NCI-H1417 treated with DMSO at 0.1 percent for 48 hours (cell line): ENCODE measurements at places on chromosomes 4 and X.

- no peak for DNase-seq
These were observed 33.8 kb upstream of the ARMCX2 start for GRCh38 chrX:101693476-101693875.

GRCh38 chrX:134396174-134396573, 63.8 kb upstream of the HPRT1 start:
- DNase-seq = no peak

- no peak for DNase-seq
These were observed 8.7 kb downstream of the KIAA1210 start for GRCh38 chrX:119118780-119119395.

DNA sequence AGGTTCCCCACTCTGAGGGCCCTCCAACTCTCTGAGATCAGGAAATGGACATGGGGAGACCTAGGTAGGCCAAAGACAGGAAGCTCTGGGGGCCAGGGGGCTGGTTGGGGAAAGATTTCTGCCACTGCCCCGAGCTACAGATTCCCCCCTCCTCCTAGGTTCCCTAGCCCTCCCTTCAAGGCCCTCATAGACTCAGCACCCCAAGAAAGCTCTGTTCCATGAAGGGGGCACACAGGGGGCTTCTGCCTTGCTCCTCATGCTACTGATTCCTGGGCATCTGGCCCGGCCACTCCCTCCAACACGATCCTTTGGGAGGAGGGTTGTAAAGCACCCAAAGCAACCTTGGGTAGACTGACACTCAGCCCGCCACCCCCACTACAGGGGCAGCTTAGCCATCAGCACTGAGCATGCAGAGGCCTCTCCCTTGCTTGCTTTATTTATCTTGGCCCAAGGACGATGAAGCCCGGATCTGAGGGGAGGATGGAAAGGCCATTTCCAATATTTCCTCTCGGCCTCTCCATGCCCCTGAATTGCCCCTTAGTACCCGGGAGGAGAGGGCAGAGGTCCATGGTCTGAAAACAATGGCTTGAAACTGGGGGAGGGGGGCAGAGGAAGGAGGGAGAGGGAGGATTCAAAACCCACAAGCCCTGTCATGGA, 146.7 kb downstream of the PJA1 start:
- DNase-seq = no peak

GRCh38 chrX:123580792-123581191, 152.1 kb downstream of the THOC2 start:
- no peak for DNase-seq

GRCh38 chr4:129437347-129437746, 341.4 kb downstream of the C4orf33 start:
- DNase-seq = no peak

DNA sequence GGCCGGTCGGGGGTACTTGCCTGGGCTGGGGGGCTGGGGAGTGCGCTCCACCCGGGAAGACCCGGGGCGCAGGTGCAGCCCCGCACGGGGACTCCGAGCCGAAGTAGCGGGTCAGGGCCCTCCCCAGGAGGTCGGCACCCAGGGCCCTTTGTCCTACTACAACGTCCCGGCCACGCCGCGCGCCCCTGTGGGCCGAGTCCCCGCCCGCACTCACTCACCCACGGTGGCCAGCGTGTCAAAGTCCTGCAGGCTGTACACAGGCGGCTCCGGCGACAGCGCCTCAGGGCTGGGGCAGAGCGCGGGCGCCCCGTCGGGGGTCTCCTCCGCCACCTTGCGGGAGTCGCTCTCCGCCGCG, 602 bp downstream of the PRKX start:
- DNase-seq = no peak

DNA sequence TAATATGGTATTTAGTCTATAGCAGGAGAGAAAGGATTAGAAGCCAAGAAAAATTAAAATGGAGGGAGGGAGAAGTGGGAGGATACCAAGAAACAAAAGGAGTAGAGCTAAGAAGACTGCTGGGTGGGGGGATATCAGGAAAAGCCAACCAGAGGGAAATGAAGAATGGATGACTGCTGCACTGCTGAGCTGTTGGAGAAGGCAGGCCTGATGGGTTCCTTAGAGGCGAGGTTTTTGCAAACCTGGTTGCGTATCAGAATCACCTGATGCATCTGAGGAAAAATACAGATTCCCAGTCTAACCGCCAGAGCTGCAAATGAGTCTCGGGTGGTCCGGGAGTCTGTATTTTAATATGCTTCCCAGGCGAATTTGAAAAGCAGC, 1.5 kb downstream of the PGRMC1 start:
- DNase-seq = no peak

DNA sequence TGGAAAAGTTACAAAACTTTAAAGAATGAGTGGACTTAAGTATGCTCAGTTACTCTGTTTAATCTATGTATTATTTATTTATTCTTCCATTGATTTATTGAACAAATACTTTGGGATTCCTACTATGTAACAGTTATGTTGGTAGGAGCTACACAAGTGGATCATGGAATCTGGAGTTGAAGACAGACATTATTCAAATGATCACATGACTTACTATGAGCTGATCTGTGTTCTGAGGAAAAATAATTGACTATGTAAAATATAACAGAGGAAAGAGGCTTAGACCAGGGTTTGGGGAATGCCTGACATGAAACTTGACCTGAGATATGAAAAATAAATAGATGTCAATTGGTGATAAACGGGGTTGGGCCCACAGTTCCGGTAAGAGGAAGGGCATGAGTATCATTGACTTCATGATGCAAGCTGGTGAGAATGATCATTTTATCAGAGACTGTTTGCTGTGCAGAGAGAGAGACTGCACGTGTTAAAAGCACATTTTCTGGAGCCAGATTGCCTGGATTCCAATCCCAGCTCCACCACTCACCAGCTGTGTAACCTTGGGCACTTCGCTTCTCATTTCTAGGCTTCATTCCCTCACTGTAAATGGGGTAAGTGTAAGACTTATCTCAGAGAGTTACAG, 179.0 kb downstream of the SPCS3 start:
- DNase-seq = no peak

DNA sequence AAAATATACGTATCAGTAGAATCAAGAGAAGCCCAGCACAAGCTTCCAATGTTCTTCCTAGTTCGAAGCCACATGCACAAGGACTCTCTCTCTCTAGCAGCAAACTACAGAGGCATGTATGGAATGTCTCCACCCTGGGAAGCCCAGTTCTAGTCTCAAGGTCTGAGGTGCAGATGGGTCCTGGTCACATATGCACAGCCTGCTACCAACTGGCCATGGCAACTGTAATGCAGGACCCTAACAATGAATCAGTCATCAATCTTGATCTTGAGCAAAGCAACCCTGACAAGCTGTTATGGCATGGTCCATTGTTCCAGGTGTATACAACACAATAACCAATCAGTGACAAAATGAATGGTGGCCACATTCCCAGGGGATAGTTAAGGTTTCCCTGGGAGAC, 55.8 kb downstream of the MBNL3 start:
- no peak for DNase-seq

- DNase-seq = peak; percentile 54
These were observed 61.1 kb downstream of the PPARGC1A start for GRCh38 chr4:23828779-23829178.

DNA sequence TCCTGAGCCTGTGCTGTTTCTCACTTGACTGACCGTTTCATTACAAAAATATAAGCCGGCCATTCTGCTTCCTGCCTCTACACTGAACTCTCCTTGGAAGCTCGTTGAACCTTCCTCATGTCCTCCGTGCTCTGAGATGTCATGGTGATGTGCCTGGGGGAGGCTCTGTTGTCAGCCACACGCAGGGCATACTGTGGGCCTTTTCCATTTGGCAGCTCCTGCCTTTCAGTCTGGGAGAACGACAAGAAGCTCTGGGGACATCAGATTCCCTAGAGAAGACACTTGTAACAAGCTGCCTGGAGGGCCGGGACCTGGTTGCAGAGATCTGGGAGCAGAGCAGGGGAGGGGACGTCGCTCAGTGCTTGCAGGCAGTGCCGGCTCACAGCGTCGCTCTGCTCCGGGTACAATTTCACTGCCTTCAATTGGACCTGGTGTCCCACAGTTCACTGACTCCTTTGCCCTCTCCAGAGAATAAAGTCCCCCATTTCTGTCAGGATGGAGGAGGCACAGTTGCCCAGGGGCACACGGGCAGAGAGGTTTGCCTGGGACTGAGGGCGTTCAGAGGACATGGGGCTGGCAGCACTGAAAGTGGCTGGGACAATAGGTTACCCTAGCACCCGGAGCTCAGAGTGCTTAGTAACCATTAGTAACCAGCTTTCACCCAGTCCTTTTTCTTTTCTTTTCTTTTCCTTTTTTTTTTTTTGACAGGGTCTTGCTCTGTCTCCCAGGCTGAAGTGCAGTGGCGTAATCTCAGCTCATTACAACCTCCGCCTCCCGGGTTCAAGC, 19.1 kb upstream of the MECP2 start:
- DNase-seq = no peak

GRCh38 chr4:139607502-139608060, 51.6 kb upstream of the SETD7 start:
- DNase-seq = no peak

DNA sequence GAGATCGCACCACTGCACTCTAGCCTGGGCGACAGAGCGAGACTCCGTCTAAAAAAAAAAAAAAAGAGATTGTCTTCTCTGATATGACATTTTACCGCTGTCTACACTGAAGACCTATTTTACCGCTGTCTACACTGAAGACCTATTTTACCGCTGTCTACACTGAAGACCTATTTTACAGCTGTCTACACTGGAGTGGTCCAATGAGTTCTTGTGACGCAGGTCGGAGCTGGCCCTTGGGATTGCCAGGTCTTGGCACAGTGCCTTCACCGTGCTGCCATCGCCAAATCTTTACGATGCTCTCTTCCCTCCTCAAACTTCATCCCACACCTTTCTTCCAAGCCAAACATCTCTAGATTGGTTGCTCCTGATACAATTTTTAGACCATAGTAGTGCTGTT, 183.1 kb upstream of the FAT1 start:
- DNase-seq = no peak

DNA sequence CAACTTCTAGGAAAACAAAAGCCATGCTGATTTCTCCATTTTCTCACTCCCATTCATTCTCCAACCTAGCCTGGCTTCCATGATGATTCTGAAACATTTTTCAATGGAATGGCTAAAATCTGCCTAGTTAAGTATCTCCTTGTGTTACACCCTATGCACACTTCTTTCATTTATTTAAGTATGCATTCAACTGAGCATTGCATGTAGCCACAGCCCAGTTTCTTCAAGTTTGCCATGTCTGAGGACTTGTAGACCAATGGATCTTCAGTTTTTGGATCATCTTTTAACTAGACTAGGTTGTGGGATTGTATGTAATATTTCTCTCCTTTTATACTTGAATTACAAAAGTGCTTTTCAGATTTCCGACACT, 35.5 kb upstream of the MGST2 start:
- no peak for DNase-seq

- no peak for DNase-seq
These were observed 26.0 kb downstream of the AMTN start for GRCh38 chr4:70544279-70544868.

GRCh38 chr4:54058171-54058570, 6.2 kb downstream of the CHIC2 start:
- DNase-seq = no peak

DNA sequence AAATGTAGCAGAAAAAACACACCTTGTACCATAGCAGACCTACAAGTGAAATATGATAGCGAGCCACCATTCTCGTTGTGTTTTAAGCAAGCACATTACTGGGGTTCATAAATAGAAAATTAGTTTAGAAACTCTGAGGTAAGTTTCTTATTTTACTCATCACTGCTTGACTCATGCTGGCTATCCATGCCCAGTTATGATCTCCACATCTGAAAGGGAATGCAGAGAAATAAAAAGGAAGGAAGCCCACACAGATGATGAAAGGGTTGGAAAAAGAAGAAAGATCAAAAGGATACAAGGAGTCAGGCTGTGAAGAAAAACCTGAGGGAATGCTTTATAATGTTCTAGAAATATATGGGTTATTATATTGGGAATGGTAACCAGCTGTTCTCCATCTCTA, 54.5 kb downstream of the CAMK2D start:
- no peak for DNase-seq

DNA sequence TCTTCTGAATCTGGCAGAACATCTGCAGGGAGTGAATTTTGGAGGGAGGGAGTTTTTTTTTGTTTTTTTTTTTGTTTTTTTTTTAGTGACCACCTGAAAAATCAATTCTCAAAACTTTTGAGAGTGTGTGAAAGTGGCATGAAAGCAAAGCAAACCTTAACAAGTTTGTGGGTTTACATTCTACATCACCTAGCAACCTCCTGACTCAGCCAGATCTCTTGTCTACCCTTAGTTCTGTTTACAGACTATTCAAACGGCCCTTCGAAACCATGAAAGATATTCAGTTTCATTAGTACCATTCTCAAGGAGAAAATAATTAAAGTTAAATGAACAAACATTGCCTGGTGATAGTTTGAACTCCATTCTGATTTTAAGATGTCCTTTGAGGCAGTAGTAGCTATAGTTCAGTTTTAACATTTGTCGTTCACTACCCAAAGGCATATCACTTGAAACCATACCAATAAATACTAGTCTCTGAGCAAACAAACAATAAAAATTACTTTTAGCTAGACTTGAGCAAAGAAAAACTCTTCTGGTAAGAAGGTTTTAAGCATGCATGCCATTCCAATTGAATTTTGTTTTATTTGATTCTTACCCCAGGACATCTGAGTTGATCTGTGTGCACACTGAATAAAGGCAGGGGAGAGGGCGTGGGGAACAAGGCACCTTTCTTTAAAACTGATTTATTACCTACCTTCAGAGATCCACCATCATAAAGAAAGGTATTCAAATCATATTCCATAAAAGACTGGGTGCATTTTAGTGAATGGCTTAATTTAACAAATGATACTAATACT, 137.7 kb downstream of the ARX start:
- DNase-seq = peak; percentile 56

GRCh38 chr4:66558651-66559050, 888.4 kb upstream of the EPHA5 start:
- no peak for DNase-seq

DNA sequence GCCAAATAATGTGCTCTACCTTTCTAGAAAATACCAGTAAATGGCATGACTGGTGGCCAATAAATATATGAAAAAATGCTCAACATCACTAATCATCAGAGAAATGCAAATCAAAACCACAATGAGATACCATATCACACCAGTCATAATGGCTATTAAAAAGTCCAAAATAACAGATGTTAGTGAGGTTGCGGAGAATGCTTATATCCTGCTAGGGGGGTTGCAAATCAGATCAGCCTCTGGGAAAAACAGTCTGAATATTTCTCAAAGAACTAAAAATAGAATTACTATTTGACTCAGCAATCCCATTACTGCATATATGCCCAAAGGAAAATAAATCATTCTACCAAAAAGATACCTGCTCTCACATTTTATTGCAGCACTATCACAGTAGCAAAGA, 115.1 kb downstream of the RASGEF1B start:
- no peak for DNase-seq

GRCh38 chr4:2900741-2901140, 57.1 kb downstream of the ADD1 start:
- no peak for DNase-seq

DNA sequence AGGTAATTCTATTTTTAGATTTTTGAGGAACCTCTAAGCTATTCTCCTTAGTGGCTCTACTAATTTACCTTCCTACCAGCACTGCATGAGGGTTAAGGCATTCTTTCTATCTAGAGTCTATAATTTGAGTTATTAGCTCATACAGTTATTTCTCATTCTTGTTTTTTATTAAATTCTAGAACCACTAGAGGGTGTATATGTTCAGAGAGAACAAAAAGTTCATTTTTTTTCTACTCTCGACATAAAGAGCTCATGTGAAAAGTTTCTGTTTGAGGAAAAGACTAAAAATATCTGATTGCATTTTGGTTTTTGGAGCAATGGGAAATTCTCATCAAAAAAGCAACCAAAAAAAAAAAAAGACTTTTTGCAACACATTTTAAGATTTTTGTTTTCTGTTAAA, 57.0 kb upstream of the LRAT start:
- no peak for DNase-seq

GRCh38 chr4:35461931-35462659, 782.2 kb downstream of the ARAP2 start:
- no peak for DNase-seq
